ENCODE measurements at places on chromosomes 1 and 21. TPM values are rescaled to one million over a fixed set of nuclear protein-coding genes. Genes with fewer than 3 reads are reported as not detected.

The PADI2 gene
- total RNA-seq: 0.13 TPM

DNA sequence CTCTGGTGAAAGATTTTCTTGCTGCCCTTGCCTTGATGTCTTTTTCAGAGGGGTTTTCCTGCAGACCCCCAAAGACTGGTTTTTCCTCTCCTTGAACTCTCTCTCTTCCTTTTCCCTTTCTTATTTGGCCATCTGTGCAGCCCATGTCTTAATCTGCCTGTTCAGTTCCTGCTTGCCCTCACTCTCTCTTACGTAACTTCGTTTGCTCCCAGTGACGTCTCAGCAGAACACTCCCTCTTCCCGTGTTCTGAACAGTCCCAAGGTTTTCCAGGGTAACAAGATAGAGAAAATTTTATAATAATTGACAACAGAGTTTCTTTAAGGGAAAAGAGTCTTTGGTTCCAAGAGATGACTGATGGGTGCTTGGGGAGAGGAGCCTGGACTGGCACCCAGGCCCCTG is 109.1 kb upstream of the LMO4 start:
- no peaks in the 10 kb centered on the region for H3K27me3 ChIP-seq
- DNase-seq: no peak
- H3K4me1 ChIP-seq: peaks cover 9% of the 10 kb centered on the region
- H3K27ac ChIP-seq: no peak overlapping the region
- no peaks in the 10 kb centered on the region for H3K36me3 ChIP-seq

DNA sequence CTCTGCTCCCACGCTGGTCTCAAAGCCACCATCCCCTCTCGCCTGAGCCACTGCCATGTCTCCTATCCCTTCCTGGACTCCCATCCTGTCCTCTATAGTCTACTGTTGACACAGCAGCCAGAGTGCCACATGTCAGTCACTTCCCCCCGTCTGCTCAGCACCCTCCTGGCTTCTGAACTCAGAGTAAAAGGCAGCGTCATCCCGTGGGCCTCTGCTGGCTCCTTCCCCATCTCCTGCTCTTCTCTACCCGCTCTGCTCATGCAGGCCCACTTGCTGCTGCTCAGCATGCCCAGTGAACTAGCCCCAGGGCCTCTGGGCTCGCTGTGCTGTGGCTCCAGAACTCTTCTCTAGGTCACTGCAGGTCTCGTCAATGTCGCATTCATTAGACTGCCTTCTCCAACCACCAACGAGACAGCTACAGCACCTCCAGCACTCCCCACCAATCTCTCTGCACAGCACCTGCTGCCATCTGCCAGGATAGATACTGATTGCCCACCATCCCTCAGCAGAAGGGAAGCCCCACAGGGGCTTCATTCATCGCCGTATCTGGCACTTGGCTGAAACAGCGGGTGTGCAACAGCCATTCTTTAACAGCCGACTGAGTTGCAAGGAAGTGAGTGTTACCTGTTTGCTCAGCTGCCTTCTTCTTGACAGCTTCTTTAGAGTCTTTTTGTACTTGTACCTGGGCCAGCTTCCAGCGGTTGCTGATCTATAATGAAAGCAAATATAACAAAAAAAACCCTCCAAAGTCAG is 11.8 kb upstream of the SRM start:
- no peak overlapping the region for H3K27ac ChIP-seq
- no peaks in the 10 kb centered on the region for H3K27me3 ChIP-seq
- H3K4me3 ChIP-seq: no peak overlapping the region
- no peak for DNase-seq
- H3K4me1 ChIP-seq: no peaks in the 10 kb centered on the region

- DNase-seq: no peak
- no peaks in the 10 kb centered on the region for H3K36me3 ChIP-seq
- H3K27ac ChIP-seq: no peak overlapping the region
- H3K27me3 ChIP-seq: no peaks in the 10 kb centered on the region
- H3K4me3 ChIP-seq: no peak overlapping the region
These were observed 474.1 kb downstream of the SMYD3 start for GRCh38 chr1:246032984-246033383.

DNA sequence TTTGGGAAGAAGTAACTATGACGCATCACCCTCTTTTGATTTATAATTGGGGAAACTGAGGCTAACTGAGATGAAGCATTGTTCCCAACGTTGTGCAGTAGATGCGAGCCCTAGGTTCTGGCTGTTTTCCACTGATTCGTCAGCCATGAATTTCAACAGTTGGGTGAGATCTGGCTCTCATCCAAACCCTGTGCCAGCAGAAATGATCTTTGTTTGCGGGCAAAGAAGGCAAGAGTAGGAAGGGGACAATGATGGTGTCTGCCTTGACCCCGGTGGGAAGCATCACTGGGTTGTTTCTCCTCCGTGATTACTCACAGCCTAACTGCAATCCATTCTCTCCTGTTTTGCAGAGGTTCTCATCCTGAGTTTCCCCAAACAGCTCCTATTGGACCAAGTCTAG is 142.3 kb downstream of the MIS18A start:
- H3K4me3 ChIP-seq: no peak overlapping the region
- no peak overlapping the region for H3K27ac ChIP-seq
- H3K27me3 ChIP-seq: no peaks in the 10 kb centered on the region
- peaks cover 17% of the 10 kb centered on the region for H3K4me1 ChIP-seq

- H3K27ac ChIP-seq: no peak overlapping the region
- H3K27me3 ChIP-seq: no peaks in the 10 kb centered on the region
- H3K4me3 ChIP-seq: no peak overlapping the region
- no peaks in the 10 kb centered on the region for H3K4me1 ChIP-seq
- H3K36me3 ChIP-seq: no peaks in the 10 kb centered on the region
These were observed 15.9 kb upstream of the CEP350 start for GRCh38 chr1:179938752-179939151.

DNA sequence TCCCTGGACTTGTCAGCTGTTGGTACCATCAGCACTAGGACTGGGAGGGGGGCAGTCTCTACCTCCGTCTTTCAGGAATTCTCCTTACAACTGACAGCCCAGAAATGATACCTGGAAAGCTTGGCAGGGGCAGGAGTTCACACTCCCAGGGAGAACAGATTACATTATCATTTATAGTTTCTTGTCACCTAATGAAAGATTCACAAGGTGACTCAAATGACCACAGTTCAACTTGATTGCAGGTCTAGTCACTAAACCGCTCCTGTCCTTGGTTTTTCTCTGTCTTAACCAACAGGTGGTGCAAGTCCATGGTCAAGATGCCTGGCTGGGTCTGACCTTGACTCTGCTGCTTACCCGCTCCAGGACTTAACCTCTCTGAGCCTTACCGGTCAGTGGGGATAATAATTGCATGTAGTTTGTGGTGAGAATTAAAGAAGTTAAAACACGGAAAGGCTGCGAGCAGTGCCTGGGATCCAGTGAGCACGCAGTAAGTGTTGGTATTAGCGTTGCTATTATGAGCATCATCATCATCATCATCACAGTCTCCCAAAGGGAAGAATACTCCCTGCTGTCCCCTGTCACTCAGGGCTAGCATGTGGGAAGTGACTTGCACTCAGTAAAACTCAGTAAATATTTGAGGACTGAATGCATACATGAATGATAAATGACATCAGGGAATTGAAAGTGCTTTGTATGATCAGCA is 125.3 kb upstream of the CD34 start:
- H3K4me1 ChIP-seq: no peaks in the 10 kb centered on the region
- H3K4me3 ChIP-seq: no peak overlapping the region
- H3K36me3 ChIP-seq: no peaks in the 10 kb centered on the region
- H3K27me3 ChIP-seq: no peaks in the 10 kb centered on the region
- no peak for DNase-seq
- no peak overlapping the region for H3K27ac ChIP-seq

DNA sequence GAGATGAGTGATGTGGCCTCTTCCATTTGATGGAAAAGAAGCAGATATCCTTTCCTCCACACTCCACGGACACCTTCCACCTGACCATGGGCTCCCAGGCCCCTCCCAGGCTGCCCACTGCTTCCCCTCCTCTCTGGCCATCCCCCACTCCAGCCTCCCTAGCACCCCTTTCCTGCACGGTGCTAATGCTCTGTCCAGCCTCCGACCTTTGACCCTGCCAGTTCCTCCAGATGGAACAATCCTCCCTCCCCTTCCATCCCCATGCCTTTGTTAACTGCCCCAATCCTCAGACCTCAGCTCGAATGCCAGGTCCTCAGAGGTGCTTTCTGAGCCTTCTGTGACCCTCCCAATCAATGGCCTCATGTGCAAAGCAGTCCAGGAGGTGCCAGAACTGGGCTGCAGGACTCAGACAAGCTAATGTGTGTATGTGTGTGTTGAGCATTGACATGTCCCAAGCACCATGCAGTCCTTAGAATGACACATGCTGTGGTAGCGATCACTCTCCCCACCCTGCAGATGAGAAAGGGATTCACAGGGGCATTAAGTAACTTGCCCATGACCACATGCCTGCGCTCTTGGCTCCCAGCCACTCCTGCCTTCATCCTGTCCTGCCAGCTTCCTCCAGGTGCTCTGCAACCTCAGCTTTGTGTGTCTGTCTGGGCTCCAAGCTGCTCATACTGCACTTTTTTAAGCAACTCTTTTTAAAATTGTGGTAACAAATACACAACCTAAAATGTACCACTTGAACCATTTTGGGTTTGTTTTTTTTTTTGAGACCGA is 63.5 kb upstream of the EDN2 start:
- H3K4me1 ChIP-seq: peaks cover 7% of the 10 kb centered on the region
- no peak overlapping the region for H3K27ac ChIP-seq
- DNase-seq: no peak
- H3K27me3 ChIP-seq: no peaks in the 10 kb centered on the region

GRCh38 chr1:187626056-187626455 is 797.3 kb downstream of the PLA2G4A start:
- H3K4me1 ChIP-seq: peaks cover 3% of the 10 kb centered on the region
- no peak overlapping the region for H3K4me3 ChIP-seq
- H3K27me3 ChIP-seq: no peaks in the 10 kb centered on the region
- H3K36me3 ChIP-seq: no peaks in the 10 kb centered on the region

GRCh38 chr1:214039394-214040018 is 51.7 kb downstream of the PROX1 start:
- no peak for DNase-seq
- H3K4me3 ChIP-seq: no peak overlapping the region
- no peaks in the 10 kb centered on the region for H3K36me3 ChIP-seq

GRCh38 chr1:16617778-16618580 is 4.6 kb upstream of the NBPF1 start:
- DNase-seq: no peak
- no peak overlapping the region for H3K27ac ChIP-seq
- H3K27me3 ChIP-seq: no peaks in the 10 kb centered on the region

All from GM23248 (cell line).